Hepatic stellate cell (primary cell): ENCODE measurements at places on chromosomes 2 and 18.
A peak's percentile ranks its signal among the peaks of the same experiment; 100 is the strongest.

- peak; percentile 22 for DNase-seq
Measured at GRCh38 chr18:56196495-56197225, 441.7 kb downstream of the TXNL1 start.

- no peak for DNase-seq
Measured at GRCh38 chr2:238651306-238652052, 196.4 kb upstream of the TWIST2 start.

DNA sequence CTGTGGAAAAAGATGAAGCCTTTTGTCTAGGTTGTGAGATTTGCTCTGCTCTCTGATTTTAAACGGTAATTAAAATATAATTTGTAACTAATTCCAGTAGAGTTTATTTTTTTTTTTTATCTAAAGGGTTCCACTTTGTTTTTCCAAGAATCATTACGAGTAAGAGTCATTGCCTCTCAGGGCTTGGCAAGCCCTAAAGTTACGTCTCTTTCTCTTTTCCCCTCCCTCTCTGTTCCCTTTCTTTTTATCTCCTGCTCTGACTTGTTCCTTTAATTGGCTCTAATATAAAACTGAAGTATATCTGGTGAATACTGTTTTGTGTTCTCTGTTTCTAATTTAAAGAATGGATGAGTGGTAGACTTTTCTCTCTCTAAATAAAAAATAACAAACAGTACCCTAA, 75.8 kb downstream of the CALCRL start:
- DNase-seq = peak; percentile 24

GRCh38 chr2:239113171-239113570, 265.3 kb downstream of the TWIST2 start:
- DNase-seq = no peak

DNA sequence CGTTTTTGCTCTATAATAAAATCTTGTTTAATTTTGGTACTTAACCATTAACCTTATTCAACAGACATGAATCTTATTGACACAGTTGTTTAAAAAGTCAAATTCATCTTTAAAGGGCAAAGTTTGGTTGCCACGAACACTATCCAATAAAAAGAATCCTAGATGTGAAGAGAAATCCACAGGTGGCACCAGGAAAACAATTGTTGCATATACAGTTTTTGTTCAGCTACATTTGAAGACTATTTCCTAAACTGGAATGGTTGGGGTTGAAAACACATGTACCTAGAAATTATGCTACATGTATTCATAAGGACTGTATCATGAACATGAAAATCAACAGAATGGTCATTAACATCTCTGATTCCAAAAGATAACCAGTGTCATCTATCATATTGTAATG, 71.1 kb upstream of the GULP1 start:
- DNase-seq = no peak

- peak; percentile 73 for DNase-seq
Measured at GRCh38 chr2:233449081-233449901, 95.0 kb downstream of the DGKD start.

DNA sequence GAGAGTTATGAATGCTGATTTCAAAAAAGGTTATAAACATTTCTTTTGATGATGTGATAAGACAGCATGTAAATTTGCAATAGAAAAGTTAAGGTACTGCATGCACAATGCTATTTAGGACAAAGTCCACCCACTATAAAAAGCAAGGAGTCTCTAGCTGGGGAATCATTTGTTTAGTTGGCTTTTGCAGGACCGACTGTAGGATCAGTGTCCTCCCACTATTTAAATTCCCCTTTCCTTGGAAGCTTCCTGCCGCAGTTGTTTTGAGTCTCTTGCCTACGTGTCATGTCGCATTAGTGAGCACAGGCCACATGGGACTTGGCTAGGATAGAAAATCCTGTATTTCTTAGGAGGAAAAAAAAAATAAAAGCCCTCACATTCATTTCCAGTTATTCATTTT, 13.1 kb downstream of the QPCT start:
- DNase-seq = peak; percentile 16

DNA sequence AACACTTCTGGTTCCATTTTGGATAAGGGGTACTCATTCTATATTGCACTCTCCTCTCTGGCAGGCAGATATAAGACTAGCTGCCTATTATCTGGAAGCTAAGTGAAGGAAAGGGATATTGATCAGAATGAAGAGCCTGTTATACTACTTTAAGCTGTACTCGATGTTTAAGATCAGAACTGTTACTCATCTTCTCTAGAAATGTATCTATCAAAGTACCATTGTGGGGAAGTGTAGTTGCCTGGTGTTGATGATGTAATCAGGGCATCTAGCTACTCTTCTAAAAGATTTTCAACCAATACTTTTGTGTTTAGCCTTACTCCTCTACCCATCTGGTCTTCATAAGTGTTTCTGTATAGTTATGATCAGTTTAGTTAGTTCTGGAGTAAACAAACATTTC, 5.8 kb downstream of the CAMKMT start:
- DNase-seq = no peak

DNA sequence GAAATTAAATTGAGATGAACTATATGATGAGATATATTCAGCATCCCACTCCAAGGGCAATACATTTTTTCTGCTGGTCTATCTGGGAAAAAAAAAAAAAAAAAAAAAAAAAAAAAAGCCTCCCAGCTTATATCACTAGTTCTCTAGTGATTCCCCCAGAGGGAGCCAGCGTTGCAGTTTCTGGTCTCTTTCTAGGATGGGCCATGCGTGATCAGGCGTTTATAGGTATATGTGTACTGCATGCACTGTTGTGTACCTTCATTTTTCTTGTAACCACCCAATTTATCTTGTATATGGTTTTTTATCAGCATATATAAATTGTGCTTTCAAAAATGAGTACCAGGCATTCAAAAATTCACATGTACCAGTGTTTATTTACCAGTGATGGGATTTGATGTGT, 35.1 kb downstream of the DCDC2C start:
- peak; percentile 27 for DNase-seq
